Activated T-cell treated with anti-CD3 and anti-CD28 coated beads, Interleukin-2, amount 50 U/mL, for 72 hours (primary cell): ENCODE measurements at places on chromosomes 7 and 10. TPM values are rescaled to one million over a fixed set of nuclear protein-coding genes. Genes with fewer than 3 reads are reported as not detected.

CALML5 gene
- not detected for total RNA-seq

ENKUR gene
- total RNA-seq: not detected

SLC16A12 gene
- total RNA-seq: not detected

KIAA1549 gene
- 1.7 TPM for total RNA-seq

- no peak for DNase-seq
- H3K4me3 ChIP-seq: no peak overlapping the region
- no peaks in the 10 kb centered on the region for H3K36me3 ChIP-seq
- no peak overlapping the region for H3K27ac ChIP-seq
- no peaks in the 10 kb centered on the region for H3K27me3 ChIP-seq
- no peaks in the 10 kb centered on the region for H3K4me1 ChIP-seq
These were observed 108.4 kb downstream of the KLF6 start for GRCh38 chr10:3676564-3676963.

- peaks cover 13% of the 10 kb centered on the region for H3K4me1 ChIP-seq
- H3K27ac ChIP-seq: no peak overlapping the region
- H3K27me3 ChIP-seq: peaks cover 58% of the 10 kb centered on the region
These were observed 464 bp downstream of the DENND2A start for GRCh38 chr7:140640060-140640637.

GRCh38 chr10:127997271-127997670 is 90.4 kb downstream of the PTPRE start:
- peaks cover 44% of the 10 kb centered on the region for H3K27me3 ChIP-seq
- no peak overlapping the region for H3K4me3 ChIP-seq
- no peak for DNase-seq
- H3K4me1 ChIP-seq: peaks cover 10% of the 10 kb centered on the region
- no peaks in the 10 kb centered on the region for H3K36me3 ChIP-seq

GRCh38 chr10:60490013-60490412 is 100.3 kb upstream of the ANK3 start:
- H3K4me1 ChIP-seq: peaks cover 33% of the 10 kb centered on the region
- no peaks in the 10 kb centered on the region for H3K27me3 ChIP-seq
- DNase-seq: no peak
- no peak overlapping the region for H3K27ac ChIP-seq

GRCh38 chr10:82497439-82497838 is 622.4 kb downstream of the NRG3 start:
- no peaks in the 10 kb centered on the region for H3K36me3 ChIP-seq
- DNase-seq: no peak

- no peaks in the 10 kb centered on the region for H3K36me3 ChIP-seq
- no peak overlapping the region for H3K27ac ChIP-seq
- H3K4me1 ChIP-seq: no peaks in the 10 kb centered on the region
- no peaks in the 10 kb centered on the region for H3K27me3 ChIP-seq
These were observed 271.7 kb downstream of the BICC1 start for GRCh38 chr10:58784361-58784760.

DNA sequence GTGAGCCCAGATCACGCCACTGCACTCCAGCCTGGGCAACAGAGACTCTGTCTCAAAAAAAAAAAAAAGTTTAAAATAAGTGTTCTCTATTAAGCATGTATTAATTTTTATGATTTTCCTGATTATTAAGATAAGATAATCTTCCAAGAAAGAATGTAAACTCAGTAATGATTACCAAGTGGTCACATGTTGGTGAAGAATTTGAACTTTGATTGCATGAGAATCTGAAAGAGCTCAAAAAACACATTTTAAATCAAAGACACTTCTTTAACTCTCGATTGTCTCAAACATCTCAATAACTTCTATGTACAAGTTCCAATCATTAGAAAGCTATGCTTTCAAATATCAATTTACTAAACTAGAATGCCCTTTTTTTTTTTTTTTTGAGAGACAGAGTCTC is 33.8 kb downstream of the SNX8 start:
- H3K36me3 ChIP-seq: no peaks in the 10 kb centered on the region
- H3K27me3 ChIP-seq: no peaks in the 10 kb centered on the region
- H3K4me1 ChIP-seq: no peaks in the 10 kb centered on the region
- DNase-seq: no peak

- no peaks in the 10 kb centered on the region for H3K27me3 ChIP-seq
- DNase-seq: no peak
- H3K36me3 ChIP-seq: no peaks in the 10 kb centered on the region
- no peaks in the 10 kb centered on the region for H3K4me1 ChIP-seq
- no peak overlapping the region for H3K27ac ChIP-seq
These were observed 11.8 kb downstream of the DPYSL4 start for GRCh38 chr10:132198381-132199181.

DNA sequence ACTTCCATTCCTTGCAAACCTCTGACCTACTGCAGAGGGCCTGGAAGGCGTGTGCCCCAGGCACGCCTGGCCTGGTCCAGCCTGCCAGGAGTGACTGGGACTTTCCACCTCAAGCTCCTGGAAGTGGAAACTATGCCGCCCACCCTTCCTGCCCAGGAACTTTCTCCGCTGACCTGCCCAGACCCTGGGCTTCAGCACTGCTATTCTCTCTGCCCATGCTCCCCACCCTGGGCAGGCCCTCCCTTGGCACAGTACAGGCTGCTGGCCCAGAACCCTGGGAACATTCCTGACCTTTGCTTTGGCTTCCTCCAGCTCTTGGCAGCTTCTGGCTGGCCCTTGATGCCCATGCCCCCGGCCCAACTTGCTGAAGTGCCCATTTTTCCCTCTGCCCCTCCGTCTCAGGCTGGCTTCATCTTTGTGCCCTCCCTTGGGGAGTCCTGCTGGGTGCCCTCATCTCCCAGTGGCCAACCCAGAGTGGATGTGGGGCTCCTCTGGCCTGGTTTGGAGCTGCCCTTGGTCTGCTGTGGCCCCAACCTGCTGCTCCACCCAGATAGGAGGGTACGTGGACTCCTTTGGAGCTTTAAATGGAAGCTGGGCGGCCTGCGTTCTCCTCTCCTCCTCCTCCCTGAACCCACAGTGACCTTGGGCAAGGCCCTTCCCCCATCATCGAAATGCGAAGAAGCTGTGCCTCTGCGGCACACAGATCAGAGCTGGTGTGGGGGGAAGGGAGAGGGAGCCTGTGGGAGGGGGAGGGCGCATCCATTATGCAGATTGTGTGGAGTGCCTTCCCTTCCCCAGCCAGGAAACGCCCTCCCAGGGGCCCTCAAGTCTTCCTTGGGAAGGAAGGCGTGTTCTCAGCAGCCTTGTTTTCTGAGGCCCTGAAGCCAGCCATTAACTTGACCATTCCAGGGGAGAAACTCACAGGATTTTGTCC is 3.4 kb downstream of the MMRN2 start:
- H3K27me3 ChIP-seq: no peaks in the 10 kb centered on the region
- H3K4me1 ChIP-seq: peaks cover 10% of the 10 kb centered on the region
- H3K4me3 ChIP-seq: no peak overlapping the region
- peaks cover 10% of the 10 kb centered on the region for H3K36me3 ChIP-seq
